NCI-H2081 (cell line): ENCODE measurements at places on chromosomes 6 and 20.

DNA sequence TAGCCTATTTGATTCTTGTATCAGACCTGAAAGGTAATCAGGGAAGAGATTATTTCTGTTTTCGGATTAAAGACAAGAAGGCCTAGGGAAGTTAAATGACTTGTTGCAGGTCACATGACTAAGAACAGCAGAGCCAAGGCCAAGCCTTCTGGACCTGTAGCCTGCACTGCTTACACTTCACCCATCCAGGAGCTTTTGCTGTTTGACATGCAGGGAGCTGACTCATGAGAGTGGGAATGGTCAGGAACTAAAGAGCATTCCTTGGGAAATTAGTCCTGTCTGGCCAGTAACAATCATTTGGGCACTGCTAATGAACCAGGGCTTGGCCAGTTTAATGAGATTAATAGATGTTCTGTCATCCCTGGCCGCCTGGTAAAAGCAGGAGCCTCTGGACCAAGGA is 46.8 kb downstream of the EIF2S2 start:
- no peak for DNase-seq

DNA sequence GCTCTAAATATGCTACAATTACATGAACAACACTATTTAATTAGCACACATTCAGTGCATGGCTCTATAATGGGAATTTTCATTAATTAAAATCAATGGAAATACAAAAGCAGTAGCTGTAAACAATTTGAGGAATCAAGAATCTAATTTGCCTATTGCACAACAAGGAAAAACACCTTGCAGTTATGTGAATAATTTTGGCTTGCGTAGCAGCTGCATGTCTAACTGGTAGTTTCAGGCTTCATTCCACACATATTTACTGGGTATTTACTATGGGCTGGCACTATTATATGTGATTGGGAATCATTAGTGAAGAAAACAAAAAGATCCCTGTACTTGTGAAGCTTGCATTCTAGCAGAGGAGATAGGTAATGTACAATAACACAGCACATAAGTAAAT is 26.4 kb downstream of the KIF6 start:
- no peak for DNase-seq

DNA sequence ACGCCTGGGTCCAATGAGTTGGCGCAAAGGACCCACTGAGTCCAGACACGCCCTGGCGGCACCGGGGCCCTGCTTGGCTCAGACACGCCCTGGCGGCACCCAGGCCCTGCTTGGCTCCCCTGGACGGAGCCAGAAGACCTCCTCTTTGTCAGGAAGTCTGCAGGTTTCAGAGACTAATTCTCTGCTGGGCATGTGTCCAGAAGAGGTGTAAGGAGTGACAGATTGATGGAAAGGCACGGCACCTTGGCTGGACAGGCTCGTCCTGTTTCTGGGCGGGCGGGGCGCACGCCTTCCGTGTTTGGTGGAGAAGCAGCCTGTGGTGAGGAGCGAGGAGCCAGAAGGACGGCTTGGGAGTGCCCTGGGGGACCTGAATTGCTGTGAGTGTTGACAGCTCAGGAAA is 23.1 kb upstream of the DACT2 start:
- no peak for DNase-seq

DNA sequence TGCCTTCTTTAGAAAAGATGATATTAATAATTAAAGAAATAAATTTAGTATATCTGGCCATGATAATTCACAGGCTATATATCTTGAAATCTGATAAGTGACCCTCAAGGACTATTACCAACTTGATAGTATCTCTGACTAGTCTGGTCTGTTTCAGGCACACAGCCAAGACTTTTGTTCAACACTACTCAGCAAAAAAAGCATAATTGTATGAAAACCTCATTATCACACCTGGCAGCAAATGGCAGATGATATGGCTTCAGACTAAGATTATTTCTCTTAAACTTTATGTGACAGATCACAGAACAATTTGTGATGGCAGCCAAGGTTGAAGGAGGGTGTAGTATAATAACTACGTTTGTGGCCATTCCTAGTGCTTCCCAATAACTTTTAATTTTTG is 114.7 kb downstream of the RWDD2A start:
- DNase-seq: peak; percentile 16

DNA sequence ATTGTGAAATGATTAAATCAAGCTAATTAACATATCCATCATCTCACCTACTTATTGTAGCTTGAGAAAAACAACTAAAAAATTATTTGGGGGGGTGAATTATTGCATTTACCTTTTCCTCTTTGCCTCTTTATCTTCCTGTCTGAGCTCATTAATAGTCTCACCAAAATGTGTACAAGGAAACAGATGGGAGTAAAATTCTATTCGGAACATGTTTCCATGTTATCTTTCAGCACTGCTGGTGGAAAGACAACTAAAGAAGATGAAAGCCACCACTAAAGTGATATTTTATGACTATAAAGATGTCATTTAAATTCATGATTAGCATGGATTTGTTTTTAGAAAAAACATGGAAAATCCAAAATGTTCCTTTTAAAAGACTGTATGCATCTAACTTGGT is 102.6 kb downstream of the SYNE1 start:
- no peak for DNase-seq

DNA sequence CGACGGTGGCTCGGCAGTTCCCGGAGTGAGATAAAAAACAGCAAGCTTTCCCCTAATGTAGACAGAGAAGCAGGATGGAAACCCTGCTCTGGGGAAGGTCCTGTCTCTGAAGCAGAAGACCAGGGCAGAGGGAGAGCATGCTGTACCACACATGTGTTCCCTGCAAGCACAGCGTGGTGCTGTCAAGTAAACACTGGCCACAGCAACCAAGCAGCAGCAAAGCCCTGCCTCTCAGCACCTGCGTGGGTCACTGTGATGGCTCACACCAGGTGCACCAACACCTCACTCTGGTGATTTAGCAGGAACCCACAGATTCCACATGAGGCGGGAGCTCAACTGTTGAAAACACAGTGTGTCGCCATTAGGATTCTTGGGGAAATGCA is 65.2 kb upstream of the TXNDC5 start:
- DNase-seq: no peak

DNA sequence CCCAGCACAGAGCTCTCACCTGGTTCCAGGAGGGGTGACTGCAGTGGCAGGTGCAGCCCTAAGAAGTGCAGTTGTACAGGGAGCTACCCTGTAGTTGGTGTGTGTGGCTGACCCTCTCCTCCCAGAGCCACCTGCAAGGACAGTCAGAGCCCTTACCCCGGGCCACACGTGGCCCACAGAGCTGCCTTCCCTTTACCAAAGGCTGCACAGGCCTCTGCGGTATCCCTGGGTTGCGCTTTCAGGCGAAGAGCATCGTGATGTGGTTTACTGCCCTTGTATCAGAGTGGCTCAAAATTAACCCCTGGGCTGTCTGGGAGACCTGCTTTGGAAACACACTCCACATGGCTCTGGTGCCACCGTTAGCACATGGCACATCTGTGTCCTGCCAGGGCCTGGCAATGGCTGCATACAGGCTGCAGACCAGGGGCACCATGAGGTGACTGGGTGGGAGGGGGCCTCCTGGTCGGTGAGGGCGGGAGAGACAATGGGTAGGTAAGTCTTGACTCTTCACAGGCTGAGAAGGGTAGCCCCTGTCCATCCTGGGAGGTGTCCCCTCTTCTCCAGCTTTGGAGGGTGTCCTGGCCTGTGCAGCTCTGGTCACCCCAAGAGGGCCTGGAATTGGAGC is 81.5 kb downstream of the CDH4 start:
- no peak for DNase-seq
